Caco-2 (cell line): ENCODE measurements at places on chromosomes 2 and 18.

- peaks cover 57% of the 10 kb centered on the region for H3K4me1 ChIP-seq
- peak overlapping the region; percentile 13; the same call in 1 of the 2 replicates for H3K4me3 ChIP-seq
- no peak for DNase-seq
- no peaks in the 10 kb centered on the region for H3K36me3 ChIP-seq
- peak overlapping the region; percentile 98 for H3K27ac ChIP-seq
Measured at GRCh38 chr2:27766287-27766661, 5.2 kb upstream of the MRPL33 start.

GRCh38 chr2:222952204-222952603 is 91.4 kb downstream of the ACSL3 start:
- H3K4me3 ChIP-seq: no peak overlapping the region
- no peaks in the 10 kb centered on the region for H3K27me3 ChIP-seq
- H3K27ac ChIP-seq: no peak overlapping the region
- no peaks in the 10 kb centered on the region for H3K4me1 ChIP-seq

DNA sequence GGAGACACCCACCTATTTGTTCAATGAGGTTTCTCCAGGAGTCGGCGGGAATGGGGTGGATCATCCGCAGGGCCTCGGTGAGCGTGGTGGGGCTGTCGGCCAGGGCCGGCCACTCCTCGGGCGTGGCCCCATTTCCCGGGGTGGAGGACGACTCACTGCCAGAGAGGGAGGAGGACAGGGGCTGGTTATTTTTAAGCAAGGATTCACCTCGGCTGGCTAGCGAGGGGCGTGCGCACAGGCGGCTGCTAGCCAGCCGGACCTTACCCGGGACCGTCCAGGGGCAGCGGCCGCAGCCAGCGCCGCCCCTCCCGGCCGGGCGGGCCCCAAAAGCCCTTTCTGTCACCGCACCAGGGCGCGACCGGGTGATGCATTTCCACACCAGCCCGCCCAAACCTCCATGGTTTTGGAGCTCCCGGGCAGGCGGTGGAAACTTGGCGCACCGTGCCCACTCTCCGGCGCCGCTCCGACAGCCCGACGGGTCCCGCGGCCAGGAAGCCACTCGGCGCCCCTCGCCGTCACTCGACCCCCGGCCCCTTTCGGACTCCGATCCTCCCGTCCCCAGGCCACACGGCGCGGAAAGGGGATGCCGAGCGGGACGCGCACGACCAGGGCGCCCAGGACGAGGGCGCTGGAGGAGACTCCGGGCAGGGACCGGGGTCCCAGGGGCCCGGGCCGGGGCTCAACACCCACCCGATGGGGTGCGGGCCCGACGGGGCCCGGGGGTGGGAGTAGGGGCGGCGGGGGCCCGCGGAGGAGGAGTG is 57.1 kb downstream of the SNORC start:
- H3K27ac ChIP-seq: no peak overlapping the region
- H3K4me1 ChIP-seq: no peaks in the 10 kb centered on the region
- H3K27me3 ChIP-seq: no peaks in the 10 kb centered on the region
- H3K4me3 ChIP-seq: peak overlapping the region; percentile 25
- no peaks in the 10 kb centered on the region for H3K36me3 ChIP-seq

DNA sequence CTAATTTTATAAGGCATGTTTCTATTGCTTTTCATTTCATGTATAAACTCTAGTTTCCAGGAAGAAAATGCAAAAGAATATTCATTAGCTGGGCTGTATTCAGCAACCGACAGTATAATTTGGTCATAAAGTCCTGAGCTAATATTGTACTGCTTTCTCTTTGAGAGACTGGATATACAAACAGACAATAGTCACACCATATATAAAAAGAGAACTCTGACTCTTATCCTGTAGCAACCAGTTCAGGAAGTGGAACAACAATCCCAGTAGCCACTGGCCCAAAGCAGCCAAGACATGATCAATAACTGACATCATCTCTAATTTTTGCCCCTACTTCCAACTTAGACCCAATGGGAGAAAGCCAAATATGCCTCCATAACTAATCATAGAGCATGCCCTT is 160.8 kb downstream of the FSIP2 start:
- no peak overlapping the region for H3K27ac ChIP-seq
- no peaks in the 10 kb centered on the region for H3K36me3 ChIP-seq
- no peaks in the 10 kb centered on the region for H3K4me1 ChIP-seq
- H3K4me3 ChIP-seq: no peak overlapping the region

DNA sequence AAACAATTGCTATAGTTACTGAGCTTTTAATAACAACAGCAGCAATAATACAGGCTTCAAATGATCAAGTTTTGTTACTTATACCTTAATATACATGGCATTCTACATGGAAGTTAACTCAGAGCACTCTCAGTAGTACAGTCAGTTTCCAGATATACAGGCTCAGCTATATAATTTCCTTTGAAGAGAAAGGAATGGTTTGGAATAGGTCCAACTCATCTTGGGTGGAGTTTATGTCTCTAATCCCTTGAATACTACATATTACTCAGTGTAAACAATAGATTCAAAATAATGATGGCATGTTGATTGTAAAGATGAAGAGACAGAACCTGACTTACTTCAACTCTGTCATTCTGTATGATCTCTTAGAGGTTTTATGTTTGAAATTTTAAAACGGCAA is 174.9 kb downstream of the EPHA4 start:
- no peaks in the 10 kb centered on the region for H3K36me3 ChIP-seq
- no peak overlapping the region for H3K4me3 ChIP-seq
- H3K27me3 ChIP-seq: no peaks in the 10 kb centered on the region
- no peak for DNase-seq
- H3K4me1 ChIP-seq: no peaks in the 10 kb centered on the region

DNA sequence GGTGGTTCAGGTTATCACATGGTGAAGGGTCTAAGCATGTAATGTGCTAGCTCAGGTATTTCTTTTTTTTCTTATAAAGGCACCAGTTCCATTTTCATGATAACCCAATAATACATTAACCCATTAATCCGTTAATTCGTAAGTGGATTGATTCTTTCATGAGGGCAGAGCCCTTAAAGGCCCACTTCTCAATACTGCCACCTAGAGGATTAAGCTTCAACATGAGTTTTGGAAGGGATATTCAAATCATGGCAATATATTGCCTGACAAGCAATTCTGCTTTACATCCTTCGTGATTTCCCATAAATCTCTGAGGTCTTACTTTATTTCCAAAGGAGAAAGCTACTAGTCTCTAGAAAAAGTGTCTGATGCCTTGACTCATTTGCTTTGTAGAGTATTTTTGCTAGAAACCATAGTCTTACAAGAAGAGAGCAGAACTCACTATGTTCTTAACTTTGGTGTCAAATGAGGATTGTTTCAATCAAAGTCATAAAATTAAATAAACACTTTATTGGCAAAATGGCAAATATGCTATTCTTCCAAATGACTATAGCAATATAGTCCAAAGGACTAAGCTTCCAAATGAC is 271.3 kb downstream of the KCNS3 start:
- no peak overlapping the region for H3K27ac ChIP-seq
- peak; percentile 24 for DNase-seq
- no peak overlapping the region for H3K4me3 ChIP-seq
- no peaks in the 10 kb centered on the region for H3K27me3 ChIP-seq

DNA sequence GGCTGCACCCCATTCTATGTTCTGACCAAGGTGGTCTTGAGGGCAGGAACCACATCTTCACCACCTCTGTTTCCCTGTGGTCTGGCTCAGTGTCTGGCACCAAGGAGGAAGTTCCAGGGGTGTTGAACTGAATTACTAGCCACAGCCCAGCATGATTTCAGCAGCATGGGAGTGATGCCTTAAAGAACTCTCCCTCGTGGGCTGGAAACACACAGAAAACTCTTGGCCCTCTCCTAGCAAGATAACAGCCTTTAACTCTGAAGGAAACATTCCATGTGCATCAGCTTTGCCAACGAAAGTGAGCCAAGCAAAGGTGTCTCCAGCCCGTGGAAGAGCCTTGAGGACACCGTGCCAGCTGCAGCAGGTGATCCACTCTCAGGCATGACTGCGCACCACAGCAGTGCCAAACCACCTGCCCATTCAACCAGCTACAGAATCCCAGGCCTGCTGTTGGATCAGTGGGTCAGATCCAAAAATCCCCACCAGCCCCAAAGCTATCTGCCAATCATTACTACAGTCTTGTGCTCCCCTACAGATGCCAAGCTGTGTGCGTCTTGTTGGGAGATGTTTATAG is 124.8 kb downstream of the TTC32 start:
- no peak overlapping the region for H3K27ac ChIP-seq
- H3K4me3 ChIP-seq: no peak overlapping the region
- no peaks in the 10 kb centered on the region for H3K36me3 ChIP-seq
- no peak for DNase-seq
- H3K4me1 ChIP-seq: no peaks in the 10 kb centered on the region

DNA sequence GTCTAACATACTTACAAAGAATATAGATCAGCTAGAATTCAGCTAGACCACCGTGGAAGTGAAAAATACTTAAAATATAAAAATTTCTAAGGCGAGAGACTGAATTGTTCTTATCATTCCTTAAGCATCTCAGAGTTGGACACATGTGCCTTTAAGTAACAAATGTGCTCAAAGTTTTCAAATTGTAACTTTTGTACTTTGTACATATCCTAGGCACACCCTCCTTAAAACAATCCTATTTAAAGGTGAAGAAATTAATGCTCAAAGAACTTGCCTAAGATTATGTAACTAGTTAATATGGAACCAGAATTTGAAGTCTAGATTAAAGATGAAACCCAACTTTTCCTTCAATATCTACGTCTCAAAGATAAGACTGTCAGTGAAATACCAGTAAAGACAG is 74.1 kb downstream of the EML4 start:
- H3K4me1 ChIP-seq: peaks cover 21% of the 10 kb centered on the region
- no peaks in the 10 kb centered on the region for H3K27me3 ChIP-seq
- peaks cover 3% of the 10 kb centered on the region; the same call in 1 of the 2 replicates for H3K36me3 ChIP-seq
- DNase-seq: no peak
- no peak overlapping the region for H3K27ac ChIP-seq
- H3K4me3 ChIP-seq: no peak overlapping the region

DNA sequence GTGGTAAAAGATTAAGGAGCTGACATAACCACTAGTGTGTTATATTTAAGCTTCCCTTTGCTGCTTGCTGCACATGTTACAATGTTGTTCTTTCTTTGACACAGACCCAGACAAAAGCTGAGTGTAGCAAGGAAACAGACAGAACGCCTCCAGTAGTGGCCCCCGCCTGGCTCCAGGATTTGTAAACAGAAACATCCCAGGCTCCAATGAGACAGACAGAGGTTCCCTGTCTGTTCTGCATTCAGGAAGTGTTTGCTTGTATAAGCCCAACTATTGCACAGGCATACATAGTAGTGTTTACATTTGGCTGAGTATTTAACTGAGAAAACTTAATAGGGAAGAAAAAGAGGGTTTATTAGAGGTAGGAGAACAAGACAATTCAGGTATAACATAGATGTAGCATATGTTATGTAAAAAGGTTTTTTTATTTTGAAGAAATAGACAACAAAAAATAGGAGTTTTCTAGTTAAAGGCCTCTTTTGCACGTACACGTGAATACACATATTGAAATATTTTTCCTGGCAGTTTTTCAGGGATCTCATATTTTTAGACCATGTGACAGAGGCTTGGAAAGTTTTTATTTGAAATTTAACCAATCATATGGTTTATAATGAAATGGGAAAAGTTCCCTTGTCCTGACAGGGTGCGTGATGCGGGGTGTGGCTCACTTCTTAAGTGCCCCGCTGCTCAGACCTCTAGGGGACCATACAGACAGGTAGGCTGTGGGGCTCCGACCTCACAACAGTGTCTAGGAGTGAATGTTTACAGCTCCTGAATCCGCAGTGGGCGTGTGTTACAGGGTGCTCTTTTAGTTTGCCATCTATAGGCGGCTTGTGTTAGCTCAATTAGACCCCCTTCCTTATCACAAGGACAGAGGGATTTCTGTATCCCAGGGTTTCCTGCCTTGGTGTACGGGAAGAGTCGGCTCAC is 118.4 kb downstream of the BMPR2 start:
- H3K27ac ChIP-seq: no peak overlapping the region
- DNase-seq: no peak
- H3K36me3 ChIP-seq: no peaks in the 10 kb centered on the region
- H3K4me3 ChIP-seq: no peak overlapping the region
- H3K4me1 ChIP-seq: no peaks in the 10 kb centered on the region; the same call in 1 of the 2 replicates
- H3K27me3 ChIP-seq: no peaks in the 10 kb centered on the region

GRCh38 chr2:71466301-71467179 is 13.2 kb downstream of the DYSF start:
- H3K27me3 ChIP-seq: no peaks in the 10 kb centered on the region; the same call in 1 of the 2 replicates
- H3K36me3 ChIP-seq: no peaks in the 10 kb centered on the region; the same call in 1 of the 2 replicates
- peak; percentile 55 for DNase-seq
- H3K4me1 ChIP-seq: no peaks in the 10 kb centered on the region

DNA sequence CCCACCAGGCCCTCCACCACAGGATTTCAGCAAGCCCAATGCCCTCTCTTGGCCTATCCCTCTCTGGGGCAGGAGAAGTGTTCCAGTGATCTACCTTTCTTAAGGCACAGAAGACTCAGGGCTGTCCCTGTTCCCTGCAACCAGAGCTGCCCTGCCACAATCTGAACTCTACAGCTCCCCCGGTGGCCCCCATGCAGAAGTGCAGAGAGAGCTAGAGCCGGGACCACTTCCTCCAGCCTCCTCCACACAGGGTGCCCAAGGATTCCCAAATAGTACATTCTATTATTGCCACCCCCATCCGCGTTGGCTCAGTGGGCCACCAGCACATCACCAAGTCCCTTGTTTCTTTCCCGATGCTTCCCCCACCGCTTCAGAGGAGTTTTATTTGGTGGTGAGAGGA is 114.8 kb upstream of the PTPRM start:
- peak; percentile 60 for DNase-seq
- no peaks in the 10 kb centered on the region for H3K36me3 ChIP-seq
- no peak overlapping the region for H3K4me3 ChIP-seq
- H3K27me3 ChIP-seq: no peaks in the 10 kb centered on the region

DNA sequence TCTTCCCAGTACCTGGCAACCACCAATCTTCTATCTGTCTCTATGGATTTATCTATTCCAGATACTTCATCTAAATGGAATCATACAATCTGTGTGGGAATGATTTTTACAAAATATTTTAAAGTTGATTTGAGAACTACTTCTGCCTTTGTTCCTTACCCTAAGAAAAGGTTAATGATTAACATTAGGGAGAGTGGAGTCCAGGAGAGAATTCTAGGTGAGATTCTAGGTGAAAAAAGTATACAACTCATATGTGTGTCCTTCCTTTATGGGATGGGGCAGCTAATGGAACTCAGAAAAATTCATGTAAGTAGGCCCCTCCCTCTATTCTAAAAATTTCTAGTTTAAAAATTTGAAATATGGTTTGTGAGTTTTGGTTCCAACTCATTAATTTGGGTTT is 35.9 kb upstream of the WDSUB1 start:
- no peaks in the 10 kb centered on the region for H3K36me3 ChIP-seq
- H3K27me3 ChIP-seq: no peaks in the 10 kb centered on the region
- H3K27ac ChIP-seq: no peak overlapping the region
- no peak overlapping the region for H3K4me3 ChIP-seq
- DNase-seq: no peak

DNA sequence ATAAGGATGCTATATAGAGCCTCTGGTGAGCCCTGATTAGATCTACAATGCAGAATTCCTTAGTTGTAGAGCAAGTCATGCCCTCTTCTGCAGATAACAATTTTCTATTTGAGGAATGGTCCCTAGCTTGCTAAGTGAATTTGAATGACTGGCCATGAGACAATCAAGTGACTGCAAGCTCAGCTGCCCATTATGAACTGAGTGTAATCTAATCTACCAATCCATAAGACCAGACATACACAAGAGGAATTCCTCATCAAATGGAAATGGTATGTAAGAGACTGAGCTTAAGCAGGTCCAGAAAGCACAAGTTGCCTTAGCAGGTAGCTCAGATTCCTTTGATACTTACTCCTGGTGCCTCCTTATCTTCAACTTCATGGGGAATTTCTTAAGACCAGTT is 4.8 kb upstream of the ANKRD44 start:
- no peak overlapping the region for H3K27ac ChIP-seq
- DNase-seq: no peak
- 0 out of 2 replicates have a peak, but pooled peaks cover 8% of the 10 kb centered on the region for H3K4me1 ChIP-seq
- no peaks in the 10 kb centered on the region for H3K36me3 ChIP-seq
- H3K27me3 ChIP-seq: no peaks in the 10 kb centered on the region
- H3K4me3 ChIP-seq: no peak overlapping the region
